ENCODE measurements at places on chromosomes 5 and 9.

DNA sequence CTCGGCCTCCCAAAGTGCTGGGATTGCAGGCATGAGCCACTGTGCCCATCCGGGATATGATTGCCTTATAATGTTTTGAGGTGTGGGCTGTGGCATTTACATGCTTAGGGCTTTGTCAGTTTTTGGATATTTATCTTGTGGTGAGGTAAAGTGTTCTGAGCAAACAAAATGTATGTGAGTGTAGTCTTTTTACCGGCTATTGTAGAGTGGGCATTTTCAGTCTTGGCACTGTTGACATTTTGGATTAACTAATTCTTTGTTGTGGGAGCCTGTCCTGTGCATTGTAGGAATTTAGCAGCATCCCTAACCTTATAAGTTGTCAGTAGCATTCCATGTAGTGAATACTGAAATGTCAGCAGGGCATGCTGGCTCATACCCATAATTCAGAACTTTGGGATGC, 21.6 kb downstream of the G3BP1 start:
- no peak for DNase-seq

DNA sequence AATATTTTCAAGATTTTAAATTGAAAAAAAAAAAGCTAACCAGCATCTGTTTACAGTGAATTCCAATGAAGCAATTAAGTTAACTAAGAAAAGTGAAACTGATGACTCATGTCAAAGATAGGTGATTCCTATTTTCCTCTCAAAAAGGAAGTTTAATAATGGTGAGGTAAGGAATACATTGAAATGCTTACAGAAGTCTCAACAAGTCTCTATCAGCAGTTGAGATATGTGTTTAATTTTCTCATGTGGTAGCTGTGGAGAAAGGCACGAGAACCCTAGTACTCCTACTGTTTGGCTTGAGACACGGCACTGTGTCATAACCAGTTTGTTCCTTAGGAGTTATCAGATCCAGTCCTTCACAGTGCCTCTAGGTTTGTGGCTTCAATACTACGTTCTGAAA, 114.5 kb downstream of the SLC25A46 start:
- DNase-seq: no peak

GRCh38 chr9:132194508-132194907, 32.6 kb downstream of the NTNG2 start:
- no peak for DNase-seq

GRCh38 chr5:88930335-88930734, 47.4 kb upstream of the MEF2C start:
- no peak for DNase-seq

GRCh38 chr5:59126708-59127573, 544.1 kb downstream of the RAB3C start:
- DNase-seq: no peak

DNA sequence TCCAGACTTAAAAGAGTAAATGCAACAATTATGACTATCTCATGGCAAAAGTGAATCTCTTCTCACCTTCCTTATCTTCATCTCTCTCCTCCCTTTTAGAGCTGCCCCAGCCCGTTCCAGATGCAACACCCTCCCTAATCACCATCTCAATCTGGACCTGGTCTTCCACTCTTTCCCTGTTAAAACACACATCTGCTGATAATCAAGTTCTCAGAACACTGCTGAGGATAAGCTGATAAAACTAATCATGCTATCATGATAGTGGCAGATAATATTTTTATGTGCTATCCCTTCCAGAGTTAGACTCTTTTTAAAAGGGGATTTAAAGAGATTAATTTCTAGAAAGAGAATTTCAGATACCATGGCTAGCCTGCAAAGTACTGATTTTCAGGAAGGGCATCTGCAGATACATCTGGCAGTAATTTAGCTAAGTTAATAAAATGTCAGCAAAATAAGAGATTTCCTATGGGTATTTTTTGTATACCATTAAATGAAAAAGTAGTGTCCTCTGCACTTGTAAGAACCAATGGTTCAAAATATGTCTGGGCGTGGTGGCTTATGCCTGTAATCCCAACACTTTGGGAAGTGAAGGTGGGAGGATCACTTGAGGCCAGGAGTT, 17.2 kb downstream of the SGTB start:
- no peak for DNase-seq

- DNase-seq: no peak
These were observed 12.5 kb downstream of the GLIS3 start for GRCh38 chr9:4287386-4287785.

- DNase-seq: no peak
These were observed 3.3 kb downstream of the ADRB2 start for GRCh38 chr5:148829734-148830133.

GRCh38 chr5:78699552-78700153, 51.1 kb upstream of the LHFPL2 start:
- DNase-seq: no peak

- no peak for DNase-seq
These were observed 33.7 kb downstream of the SNX24 start for GRCh38 chr5:122879076-122879475.

- no peak for DNase-seq
These were observed 204.5 kb downstream of the SEMA6A start for GRCh38 chr5:116370149-116370548.

DNA sequence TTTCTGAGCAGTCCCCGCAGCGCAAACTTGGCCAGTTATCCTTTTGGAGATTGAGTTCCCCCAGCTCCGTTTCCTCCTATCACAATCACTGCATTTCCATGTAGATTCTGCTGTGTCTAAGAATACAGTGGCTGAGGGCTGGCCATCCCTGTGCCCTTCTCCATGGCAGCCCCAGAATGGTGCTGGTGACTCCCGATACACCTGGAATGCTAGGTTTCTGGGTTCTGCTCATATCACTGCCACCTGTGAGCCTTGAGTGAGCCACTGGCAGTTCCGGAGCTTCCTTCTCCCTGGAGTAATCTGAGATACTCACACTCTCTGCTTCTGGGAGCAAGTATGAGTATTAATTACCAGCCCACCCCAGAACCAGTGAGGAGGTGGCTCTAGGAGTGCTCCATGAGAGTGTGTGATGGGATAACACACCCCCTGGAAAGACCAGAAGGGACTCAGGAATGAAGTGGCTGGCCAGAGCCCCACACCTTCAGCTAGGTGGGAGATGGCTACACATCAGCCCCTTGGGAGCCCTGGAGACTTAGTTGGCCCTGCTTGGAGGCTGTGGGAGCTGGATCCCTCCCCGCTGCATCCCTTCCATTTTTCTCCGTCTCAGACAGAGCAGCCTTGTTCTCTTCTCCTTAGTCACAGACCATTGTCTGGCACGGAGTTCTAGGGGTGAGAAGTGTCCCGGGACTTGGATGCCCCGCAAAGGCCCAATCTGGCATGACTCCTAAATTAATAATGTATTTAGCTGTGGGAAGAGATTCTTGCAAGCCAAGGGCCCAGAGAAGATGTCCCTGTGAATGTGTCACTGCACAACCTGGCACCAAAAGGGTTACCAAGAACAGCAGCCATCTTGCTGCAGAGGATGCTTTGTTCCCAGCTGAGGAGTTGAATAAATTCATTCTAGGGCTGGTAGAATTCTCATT, 4.9 kb downstream of the PCDHGC5 start:
- no peak for DNase-seq

DNA sequence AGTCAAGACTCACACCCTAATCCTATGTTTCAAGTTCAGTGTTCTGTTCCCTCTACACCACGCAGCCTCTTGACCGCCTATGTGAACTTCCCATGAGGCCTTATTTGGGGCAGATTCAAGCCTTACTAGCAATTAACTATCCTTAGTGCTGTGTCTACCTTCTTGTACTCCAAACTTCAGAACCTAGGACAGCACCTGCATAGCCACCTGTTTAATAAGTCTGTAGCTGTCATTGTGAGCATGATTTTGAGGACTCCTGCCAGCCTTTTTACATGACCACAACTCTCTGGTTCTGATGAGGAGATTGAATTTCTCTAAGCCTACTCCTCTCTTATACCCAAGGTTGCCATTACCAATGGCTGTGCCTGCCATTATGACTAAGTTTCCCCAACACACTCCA, 50.8 kb upstream of the PCSK1 start:
- DNase-seq: no peak

- no peak for DNase-seq
These were observed 51.5 kb downstream of the LRSAM1 start for GRCh38 chr9:127502706-127503378.

- DNase-seq: no peak
These were observed 314.9 kb downstream of the KCTD16 start for GRCh38 chr5:144485540-144485939.

DNA sequence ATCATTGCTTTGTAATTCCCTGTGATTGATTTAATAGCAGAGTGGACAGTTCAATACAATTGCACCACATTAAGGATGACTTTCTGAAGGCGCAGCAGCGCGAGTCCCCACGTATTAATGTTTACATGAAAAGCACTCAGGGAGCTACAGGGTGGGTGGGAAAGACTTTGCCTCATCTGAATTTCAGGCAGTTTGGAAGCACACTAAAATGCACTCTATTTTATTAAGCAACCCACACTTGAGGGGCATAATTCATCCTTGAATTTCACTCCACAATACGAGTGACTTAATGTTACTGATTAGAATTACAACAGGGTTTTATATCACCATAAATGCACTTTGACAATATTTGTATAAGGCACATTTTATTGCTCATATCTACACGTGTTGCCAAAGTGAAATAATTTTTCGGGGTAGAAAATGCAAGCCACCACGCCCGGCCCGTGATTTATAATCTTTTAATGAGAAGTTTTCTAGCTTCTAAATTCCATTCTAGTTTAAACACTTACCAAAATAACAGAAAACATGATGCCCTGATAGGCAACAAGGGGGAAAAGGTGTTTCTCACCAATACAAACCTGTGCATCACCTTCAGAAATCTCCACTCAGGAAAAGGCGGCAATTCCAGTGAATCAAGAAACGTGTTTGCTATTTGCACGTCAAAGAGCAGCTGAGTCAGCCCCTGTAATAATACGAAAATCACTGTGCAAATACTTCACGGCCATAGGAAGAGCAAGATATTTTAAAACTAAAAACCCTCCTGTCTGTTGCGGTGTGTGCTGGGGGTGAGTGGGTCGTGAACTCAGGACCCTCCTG, 40.5 kb downstream of the IRX4 start:
- DNase-seq: no peak

GRCh38 chr5:59746241-59746765, 147.2 kb downstream of the PDE4D start:
- DNase-seq: no peak

DNA sequence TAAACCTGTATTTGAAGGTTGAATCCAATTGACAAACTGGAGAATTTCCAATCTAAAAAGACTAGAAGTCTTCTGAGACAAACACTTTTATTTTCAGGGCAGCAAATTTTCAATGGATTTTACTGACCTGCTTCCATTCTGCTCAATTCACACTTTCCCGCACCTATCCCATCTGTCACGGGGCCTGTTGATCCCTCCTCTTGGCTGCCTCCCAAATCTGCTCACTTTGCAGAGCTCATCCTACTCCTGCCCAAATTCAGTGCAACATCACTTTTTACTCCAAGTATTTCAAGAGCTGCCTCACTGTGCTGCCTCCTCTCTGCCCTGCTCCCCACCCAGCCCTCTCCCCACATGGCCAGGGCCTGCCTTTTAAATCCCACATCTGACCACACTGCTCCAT, 35.1 kb downstream of the GOLM1 start:
- DNase-seq: no peak

DNA sequence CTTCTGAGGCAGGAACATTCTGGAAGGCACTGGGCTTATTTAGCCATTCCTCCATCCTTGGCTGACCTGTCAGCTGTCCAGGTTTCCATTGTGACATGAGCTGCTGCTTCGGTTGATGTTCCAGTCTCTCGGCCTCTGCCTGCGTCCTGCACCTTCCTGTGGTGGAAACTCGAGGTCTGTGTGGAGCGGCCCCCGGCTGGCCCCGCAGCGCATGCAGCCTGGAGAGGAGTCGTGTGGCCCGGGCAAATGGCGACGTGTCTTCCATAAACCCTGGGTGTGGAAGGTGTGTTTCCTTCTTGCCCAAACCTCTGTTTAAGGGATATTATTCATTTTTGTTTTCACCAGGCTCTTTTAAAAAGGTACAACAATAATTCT, 36.5 kb upstream of the SLC9A3 start:
- no peak for DNase-seq

DNA sequence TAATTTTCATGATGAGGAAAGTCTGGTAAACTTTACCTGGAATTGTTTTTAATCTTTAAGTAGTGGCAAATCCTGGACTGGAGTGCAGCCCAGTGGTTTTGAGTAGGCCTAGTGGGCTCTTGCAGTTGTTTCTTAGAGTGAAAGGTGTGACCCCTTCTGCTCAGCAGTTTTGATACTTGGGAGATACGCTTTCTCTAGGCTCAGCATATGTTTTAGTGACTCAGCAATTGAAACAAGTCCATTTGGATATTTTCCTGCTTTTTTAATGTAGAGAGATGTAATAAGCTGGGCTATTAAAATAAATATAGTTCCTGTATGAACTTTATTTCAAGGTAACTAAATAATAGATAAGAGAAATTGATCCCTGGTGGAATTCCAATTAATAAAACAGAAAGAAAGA, 6.0 kb downstream of the POLR3G start:
- no peak for DNase-seq

DNA sequence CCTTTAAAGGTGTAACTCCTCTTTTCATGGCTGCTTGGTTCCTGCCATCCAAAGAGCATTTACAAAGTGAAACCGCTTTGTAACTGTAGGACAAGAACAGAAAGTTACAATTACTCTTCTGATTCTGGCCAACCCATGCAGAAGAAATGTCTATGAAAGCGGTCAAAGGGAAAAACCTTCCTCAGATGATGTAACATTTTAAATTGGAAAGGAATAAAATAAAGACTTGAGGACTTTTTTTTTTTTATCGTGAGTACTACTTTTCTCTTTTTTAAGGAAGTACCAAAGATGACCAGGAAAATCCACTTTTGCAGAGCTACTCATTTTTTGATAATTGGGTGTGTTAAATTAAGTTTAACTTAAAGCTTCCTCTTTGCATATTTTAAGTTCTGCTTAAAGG, 13.0 kb upstream of the C9orf72 start:
- DNase-seq: no peak

- DNase-seq: no peak
These were observed 742.8 kb downstream of the CDH9 start for GRCh38 chr5:26295541-26295940.

- DNase-seq: no peak
These were observed 86.9 kb downstream of the UGCG start for GRCh38 chr9:111983484-111983908.

- DNase-seq: no peak
These were observed 635 bp downstream of the IFT74 start for GRCh38 chr9:26956860-26957233.

- no peak for DNase-seq
These were observed 180.5 kb downstream of the CNTLN start for GRCh38 chr9:17315341-17315740.
